ENCODE measurements at places on chromosomes 16 and 17.

GRCh38 chr17:74812109-74813009, 36.2 kb upstream of the NAT9 start:
- DNase-seq, result no peak

- no peak for DNase-seq
Measured at GRCh38 chr16:55943267-55943666, 68.1 kb upstream of the CES5A start.

GRCh38 chr16:29834079-29834478, 13.8 kb downstream of the MVP start:
- no peak for DNase-seq

GRCh38 chr16:27323781-27324561, 10.2 kb downstream of the IL4R start:
- DNase-seq, result no peak

- DNase-seq, result no peak
Measured at GRCh38 chr17:80270104-80270503, 9.5 kb downstream of the RNF213 start.

DNA sequence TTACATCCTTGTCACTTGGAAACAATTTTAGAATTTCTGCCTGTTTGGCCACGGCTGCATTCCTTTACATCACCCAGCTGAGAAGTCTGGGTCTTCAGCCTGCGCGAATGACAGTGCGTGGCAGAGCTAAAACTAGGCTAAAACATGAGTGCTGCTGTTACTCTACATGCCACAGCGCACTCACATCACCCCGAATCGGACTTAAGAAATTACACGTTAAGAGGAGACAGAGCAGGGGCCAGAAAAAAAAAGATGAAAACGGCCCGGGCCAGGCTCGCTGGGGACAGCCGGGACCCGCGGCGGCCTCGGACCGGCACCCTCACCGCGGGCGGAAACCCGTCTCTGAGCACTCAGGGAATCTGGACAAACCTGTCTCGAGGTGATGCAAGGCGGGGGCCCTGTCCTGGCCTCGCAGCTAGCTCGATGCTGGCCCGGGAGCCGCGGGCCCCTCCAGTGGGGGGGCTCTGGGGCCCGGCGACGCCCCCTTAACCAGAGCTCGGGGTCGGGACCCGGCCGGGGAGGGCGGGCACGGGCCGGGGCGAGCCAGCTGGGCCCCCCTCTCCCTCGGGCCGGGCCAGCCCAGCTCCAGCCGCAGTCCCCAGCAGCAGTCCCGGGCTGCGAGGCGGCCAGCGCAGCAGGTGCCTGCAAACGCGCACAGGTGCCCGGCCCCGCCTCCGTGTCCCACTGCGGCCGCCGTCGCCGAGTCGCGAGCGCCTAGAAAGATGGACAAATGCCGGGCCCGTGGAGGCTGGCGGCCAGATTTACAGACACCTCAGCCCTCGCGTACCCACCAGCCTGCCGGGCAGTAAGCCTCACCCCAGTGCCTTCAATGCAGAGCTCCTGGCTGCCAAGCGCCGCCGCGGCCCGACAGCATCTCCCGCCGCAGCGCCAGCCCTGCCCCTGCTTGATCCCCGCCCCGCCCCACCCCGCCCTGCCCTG, at the start of gene AKTIP:
AKTIP (minus strand) TSS at position 879 of the 939 bp plus-strand sequence. CDS start 2,950 bp downstream, outside the sequence.
- DNase-seq, result peak; percentile 36

DNA sequence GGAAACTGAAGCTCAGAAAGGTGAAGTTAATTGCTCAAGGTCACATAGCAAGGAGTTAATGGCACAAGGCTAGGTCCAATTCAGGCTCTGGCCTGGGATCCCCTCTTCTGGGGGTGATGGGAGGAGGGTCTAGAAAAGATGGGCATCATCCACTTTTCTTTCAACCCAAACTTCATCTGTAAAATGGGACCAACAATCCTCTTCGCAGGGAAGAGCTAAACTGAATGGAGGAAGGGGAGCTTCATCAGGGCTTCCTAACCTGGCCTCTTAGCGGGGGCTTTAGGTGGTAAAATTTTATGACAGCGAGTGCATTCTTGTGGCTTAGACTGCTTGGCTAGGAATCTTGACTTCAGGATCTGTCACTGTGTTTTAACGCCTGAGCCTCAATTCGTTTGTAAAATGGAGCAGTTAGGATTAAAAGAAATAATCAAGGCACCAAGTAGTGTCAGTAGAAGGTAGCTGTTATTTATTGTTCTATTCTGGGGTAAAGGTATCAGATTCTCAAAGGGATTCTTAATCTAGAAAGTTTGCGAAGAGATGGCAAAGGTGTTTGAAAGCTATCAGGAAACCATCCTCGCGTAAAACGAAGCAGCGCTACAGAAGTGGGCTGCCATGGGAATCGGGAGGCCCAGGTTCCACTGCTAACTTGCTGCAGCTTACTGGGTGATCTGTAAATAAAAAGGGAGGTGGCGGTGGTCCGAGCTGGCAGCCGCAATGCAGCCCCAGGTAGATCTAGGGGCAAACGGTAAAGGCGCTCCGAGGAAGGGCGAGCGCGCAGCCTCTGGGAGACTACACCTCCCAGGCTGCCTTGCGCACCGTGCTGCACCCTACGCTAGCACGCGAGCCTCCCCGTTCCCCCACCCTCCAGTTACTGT, 1.5 kb upstream of the SRCAP start:
- peak; percentile 96 for DNase-seq

- DNase-seq, result peak; percentile 82
Measured at GRCh38 chr16:57185446-57185944, 344 bp downstream of the PSME3IP1 start.

GRCh38 chr17:37050920-37051319, 102.2 kb downstream of the AATF start:
- no peak for DNase-seq

- no peak for DNase-seq
Measured at GRCh38 chr17:77840513-77841165, 117.9 kb upstream of the TNRC6C start.

GRCh38 chr16:89084411-89084810, 9.2 kb upstream of the ACSF3 start:
- DNase-seq, result no peak

- no peak for DNase-seq
Measured at GRCh38 chr17:32303781-32304288, 38.1 kb downstream of the C17orf75 start.

GRCh38 chr16:49488336-49488735, 114.7 kb downstream of the C16orf78 start:
- DNase-seq, result no peak

DNA sequence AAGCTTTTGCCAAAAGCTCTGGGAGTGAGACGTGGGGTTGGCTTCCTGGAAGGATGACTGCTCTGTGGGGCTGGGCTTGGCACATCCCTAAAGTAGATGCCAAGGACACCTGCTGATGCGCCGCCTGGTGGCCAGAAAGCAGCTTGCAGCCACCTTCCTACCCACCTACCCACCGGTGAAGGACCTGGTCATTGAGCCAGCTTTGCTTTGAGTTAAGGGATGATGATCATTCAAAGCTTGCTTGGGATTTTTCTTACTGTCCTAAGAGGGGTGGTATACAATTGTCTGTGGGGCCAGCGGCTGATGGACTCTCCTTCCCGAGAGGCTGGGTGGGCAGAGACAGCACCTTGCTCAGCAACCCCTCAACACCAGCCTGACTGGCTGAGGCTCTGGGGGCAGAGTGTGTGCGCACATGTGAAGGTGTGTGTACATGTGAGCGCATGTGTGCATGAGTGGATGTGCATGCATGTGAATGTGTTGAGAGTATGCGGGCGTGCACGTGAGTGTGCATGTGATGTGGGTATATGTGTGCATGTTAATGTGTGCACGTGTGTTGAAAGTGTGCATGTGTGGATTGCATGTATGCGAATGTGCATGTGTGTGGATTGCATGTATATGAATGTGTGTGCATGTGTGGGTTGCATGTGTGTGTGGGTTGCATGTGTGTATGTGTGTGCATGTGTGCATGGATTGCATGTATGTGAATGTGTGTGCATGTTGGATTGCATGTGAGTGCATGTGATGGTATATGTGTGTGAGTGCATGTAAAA, 18.6 kb downstream of the C1QTNF1 start:
- DNase-seq, result no peak

DNA sequence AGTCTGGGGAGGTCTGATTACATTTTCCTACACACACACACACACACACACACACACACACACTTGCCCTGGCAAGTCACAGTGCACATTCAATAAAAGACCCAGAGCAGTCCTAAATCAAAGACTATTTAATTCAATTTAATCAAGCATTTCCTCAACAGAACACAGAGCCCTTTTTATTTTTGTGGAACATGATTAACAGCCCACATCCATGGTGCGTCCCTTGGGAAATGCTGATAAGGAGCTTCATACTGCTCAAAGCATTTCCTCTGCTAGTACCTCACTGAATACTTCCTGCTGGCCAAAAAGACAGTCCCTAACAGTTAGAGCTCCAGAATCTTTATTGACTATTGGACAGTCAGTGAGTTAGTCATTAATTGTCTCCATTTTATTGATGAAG, 43.1 kb upstream of the MYH10 start:
- no peak for DNase-seq

DNA sequence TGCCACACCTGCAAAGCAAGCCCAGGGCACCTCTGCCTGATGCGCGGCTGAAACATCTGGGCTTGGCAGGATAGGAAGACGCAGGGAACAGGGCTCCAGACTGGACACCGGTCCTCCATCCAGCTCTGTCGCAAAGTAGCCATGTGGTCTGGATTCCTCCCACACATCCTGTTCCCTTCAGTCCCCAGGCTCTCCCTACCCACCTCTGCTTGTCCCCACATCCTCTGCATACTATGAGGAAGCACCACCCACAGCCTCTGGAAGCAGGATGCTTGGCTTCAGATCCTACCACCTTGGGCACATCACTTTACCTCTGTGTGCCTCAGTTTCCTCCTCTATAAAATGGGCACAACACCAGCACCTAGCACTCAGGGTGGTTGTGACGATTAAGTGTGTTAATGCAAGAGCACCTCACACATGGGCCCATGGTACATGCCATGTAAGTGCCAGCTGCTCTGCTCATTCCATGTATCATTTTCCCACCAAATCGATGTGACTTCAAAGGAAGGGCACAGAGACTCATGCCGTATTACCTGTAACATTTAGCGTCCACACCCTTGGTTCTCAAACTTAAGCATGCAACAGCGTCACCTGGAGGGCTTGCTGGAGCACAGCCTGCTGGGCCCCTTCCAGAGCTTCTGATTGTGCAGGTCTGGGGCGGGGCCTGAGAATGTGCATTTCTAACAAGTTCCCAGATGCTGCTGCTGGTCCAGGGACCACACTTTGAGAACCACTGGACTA, 138.6 kb upstream of the SDK2 start:
- no peak for DNase-seq

- no peak for DNase-seq
Measured at GRCh38 chr16:62715701-62716100, 679.5 kb upstream of the CDH8 start.

- no peak for DNase-seq
Measured at GRCh38 chr16:2598133-2598641, 60.4 kb downstream of the PDPK1 start.

GRCh38 chr16:84321932-84322331, 27.3 kb downstream of the WFDC1 start:
- DNase-seq, result no peak

DNA sequence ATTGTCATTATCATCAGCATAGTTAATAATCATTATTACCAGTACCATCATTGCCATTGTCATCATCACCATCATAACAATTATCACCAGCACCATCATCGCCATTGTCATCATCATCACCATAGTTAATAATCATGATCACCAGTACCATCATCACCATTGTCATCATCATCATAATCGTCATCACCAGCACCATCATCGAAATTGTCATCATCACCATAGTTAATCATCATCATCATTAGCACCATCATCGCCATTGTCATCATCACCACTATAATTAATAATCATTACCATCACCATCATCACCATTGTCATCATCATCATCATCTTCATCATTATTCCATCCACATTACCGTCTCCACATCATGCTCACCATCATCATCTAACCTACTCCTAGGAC, 13.5 kb downstream of the PDILT start:
- DNase-seq, result no peak

GRCh38 chr16:50574745-50575136, 26.5 kb downstream of the NKD1 start:
- DNase-seq, result no peak

Measured in RKO (cell line).